ENCODE measurements at places on chromosomes 5 and 9.

- no peak for DNase-seq
Measured at GRCh38 chr5:96657068-96657467, 5.1 kb upstream of the CAST start.

GRCh38 chr9:35666045-35666444 lies 1.1 kb upstream of the ARHGEF39 start:
- DNase-seq: no peak

DNA sequence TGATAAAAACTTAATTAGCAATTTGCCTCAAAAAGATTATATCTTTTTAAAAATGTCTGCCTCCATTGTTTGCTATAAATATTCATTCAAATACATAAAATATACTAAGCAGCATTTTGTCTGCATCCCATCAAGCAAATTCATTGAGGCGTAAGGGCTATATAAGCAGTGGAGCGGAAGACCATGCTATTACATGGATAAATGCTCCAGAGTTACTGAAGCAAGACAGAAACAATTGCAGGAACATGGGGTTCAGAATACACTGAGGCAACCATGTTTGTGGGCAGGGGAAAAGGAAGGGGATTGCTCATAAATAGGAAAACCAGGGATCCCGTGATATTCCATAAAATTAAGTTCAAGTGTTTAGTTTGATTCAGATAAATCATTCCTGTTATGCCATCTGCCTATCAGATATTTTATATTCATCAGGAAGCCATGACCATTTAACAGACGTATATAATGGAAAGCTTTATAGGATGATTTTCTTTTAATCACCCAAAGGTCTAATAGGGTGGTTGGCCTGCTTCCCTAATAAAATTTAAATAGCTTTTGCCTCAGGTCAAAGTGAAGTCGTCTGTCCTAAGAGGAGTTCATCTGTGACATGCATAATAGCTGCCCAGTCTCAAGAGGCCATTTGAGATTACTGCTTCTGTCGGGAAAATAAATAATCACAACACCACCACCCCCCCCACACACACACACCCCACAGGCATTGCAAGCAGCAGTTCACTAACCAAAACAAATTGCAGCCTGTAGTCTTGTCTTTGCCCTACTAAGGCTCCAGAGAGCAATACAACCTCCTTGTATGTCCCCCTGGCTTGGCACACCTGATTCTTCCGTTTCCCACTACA lies 105.2 kb downstream of the RASEF start:
- no peak for DNase-seq

DNA sequence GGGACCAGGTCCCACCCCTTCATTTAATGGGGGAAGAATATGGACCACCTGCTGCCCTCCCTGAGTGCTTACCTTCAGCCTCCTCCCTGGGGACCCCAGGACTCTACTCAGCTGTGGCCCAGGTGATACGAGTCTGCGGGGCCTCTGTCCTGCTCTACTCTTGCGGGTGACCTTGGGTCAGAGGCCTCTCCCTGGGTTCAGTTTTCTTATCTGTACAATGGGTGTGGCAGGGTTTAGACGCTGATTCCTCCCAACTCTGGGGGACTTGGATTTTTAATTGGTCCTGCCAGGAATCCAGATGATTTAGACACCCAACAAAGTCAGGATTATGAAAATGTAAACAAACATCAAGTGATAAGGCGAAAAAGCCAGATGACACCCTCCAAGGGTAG lies 25.0 kb downstream of the FAM163B start:
- DNase-seq: no peak

DNA sequence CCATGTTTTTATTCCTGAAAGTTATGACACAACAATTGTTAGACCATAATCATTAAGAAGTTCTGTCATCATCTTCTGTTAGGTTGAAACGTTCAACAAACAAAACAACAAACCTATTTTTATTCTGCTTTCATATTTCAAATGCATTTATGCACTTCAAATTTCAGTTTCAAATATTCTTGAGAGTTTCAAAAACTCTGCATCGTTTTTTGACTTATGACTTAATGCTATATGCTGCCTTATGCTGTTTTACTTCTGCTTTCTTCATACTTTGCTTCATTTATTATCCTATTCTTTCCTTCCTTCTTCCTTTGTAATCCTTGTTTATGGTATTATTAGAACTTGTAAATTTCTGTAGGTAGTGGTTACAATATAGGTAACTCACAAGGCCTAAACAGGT lies 95.0 kb downstream of the PCSK1 start:
- DNase-seq: no peak

GRCh38 chr5:2156358-2157059 lies 273.8 kb upstream of the IRX4 start:
- no peak for DNase-seq

Data from posterior cingulate gyrus (tissue), 11 donors.